ENCODE measurements at places on chromosomes 3 and 15.

DNA sequence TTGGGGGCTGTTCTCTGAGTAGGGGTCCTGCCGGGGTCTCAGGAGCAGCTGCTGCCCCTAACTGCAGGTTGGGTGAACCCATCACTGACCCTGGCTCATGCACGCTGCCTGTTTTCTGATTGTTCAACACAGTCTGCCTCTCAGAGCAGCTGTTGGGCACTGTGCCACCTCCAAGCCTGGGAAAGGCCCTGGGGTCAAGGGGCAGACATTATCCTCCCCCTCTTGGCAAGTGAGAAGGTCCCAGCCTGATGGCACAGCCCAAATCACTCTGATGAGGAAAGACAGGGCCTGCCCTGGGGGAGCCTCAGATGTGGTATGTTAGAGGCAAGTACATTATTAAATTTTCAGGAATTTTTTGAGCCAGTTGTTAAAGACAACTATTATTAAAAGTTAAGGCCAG is 14.1 kb upstream of the GNAT1 start:
- no peak for DNase-seq

DNA sequence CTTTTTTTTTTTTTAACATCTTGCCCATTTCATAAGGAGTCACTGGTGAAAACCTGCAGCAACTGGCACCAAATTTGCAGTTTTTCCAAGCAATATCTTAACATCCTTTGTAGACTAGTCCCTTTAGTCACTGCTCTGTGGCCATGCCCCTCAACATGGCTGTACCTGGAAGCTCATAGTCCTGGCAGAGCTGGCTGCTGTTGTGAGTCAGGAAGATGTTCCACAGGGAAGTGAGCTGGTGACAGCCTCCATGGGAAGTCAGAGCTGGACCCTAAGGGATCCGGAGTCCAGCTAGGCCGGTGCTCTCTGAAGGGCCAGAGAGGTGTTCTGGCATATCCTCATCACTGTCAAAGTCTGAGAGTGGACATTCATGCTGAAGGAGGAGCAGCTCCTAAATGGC is 99.3 kb upstream of the ZBED2 start:
- DNase-seq, result no peak

GRCh38 chr3:143991713-143992112 is 20.1 kb downstream of the DIPK2A start:
- no peak for DNase-seq

DNA sequence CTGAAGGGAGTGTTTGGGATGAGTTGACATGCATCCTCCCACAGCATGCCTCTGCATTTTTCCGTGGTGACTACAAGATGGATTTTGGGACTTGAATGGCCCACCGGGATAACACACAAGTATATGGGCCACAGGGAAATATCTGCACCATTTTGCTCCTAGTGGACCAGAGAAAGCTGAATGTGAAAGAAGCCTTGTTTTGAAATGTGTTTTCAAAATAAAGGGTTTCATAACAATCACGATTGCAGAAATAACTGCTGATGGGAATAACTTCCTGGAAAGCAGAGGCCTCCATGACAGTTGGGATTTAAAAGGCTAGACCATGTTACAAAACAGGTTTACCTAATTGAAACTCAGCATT is 77.5 kb upstream of the PRR23C start:
- peak; percentile 53 for DNase-seq

DNA sequence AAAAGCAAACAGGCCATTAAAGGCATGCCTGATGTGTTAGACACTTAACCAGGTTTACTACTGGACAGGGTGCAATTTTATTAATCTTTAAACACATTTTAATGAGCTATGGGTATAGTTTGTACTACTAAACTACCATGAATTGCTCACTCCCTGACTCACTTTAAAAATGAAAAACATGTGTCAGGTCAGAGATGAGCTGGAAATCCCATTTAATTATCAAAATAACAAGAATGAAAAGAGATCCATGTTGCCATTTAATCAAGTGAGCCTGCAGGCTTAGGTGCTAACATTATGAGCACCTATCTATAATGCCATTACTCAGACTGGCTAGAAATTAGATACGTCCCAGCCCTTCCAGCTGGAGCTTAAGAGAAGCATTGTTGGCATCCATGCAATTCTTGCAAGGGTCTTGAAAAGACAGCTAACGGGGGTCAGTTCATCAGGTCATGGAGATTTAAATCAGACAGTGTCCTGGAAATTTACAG is 224.4 kb downstream of the THRB start:
- no peak for DNase-seq

DNA sequence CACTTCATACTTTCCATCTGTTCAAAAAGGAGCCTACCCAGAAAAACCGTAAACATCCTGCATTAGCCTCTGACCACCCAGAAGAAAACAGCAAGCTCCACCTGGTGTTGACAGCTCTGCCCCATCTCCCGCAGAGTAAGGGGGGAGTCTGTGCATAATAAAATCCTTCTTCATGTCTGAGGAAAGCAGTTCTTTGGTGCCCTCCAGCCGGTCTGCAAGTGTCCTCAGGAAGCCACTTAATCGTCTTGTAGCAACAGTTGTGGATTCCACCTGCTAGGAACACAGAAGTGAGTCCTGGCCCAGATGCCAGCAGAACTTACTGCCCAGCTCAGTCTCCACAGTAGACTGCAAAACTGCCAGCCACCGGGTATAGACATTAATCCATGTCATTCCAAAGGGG is 22.5 kb downstream of the RIOX2 start:
- DNase-seq, result no peak

DNA sequence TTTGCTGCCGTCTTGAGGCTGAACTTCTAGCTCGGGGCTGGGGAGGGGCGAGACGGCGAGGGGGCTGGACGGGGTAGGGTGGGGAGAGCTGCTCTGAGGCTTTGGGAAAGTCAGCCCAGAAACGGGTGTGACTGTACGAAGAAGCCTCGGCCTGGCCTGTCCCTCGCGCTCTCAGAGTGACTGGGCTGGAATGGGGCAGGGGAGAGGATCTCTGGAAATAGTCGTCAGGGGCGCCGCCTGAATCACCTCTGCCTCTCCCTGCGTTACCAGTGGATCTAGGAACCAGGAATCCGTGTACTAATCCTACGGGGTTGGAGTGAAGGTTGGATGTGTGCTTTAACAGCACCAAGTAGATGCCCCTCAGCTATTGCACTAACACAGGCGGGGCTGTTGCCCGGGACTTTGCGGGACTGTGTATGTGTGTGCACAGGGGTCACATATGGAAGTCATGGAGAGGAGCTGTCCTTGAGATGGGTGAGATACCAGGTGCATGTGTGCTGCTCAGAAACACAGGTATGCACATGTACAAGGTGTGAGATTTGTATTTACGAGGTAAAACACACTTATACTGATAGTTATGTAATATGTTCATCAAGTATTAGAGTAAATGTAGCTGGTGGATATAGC is 591 bp downstream of the FOXL2NB start:
- DNase-seq, result no peak
